Amniotic stem cell (primary cell): ENCODE measurements at places on chromosomes 3 and 15.

GRCh38 chr3:157174290-157174648, 14.3 kb upstream of the CCNL1 start:
- DNase-seq: no peak

- no peak for DNase-seq
These were observed 27.7 kb downstream of the GASK1A start for GRCh38 chr3:43006825-43007224.

DNA sequence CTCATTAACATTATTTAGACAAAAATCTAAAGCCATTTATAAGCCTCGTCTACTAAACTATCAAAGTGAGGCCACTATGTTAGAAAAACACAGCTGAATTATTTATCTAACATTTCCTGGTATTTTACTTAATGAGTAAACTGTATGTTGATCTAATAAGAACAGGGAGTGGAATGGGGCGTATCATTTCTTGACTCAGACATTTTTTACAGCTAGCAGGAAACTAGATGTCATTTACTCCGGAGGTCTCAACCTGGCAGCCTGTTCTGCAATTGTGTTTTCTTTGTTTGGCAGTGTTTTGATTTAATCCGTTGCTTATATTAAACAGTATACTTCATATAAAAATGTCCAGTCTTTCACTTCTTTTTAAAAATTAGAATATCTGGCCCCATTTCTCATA, 79.1 kb upstream of the ABI3BP start:
- DNase-seq: no peak

DNA sequence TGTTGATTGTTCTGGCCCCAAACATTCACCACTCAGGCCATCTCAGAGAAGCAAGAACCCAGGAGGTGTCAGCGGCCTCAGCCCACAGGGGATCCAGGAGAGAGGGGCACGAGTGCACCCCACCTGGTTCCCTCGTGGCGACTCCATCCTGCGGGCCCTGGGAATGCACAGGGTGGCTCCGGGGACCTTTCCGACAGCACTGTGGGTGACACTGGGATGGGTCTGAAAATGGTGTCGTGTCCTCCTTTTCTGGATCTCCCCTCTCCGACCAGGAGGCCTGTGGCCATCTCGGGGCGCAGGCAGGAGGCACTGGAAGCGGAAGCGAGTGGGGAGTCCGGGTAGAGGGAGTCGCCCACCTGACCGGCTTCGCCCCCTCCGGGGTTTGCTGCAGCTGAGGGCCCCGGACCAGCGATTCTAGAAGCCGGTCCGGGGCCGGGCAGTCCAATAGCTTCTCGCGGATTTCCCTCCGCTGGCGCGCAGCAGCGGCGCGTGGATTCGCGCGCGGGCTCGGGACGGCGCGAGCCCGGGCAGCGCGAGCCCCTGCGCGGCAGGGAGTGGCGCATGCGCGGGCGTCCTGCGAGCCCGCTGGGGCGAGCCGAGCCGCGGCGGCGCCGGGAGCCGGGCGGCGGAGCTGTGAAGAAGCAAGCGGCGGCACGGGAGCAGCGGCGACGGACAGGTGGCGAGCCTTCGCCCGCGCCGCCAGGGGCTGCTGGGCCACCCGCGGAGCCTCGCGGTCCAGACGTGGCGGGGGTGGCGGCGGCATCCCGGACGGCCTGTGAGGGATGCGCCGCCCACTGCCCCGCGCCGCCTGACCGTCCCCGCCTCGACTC, at the start of gene DOCK3:
Gene DOCK3, plus strand, starts transcription at position 579 of the 830 bp plus-strand sequence. CDS start 337 bp downstream, outside the sequence.
- no peak for DNase-seq
